ENCODE measurements at places on chromosomes 1 and 21.
A peak's percentile ranks its signal among the peaks of the same experiment; 100 is the strongest.

DNA sequence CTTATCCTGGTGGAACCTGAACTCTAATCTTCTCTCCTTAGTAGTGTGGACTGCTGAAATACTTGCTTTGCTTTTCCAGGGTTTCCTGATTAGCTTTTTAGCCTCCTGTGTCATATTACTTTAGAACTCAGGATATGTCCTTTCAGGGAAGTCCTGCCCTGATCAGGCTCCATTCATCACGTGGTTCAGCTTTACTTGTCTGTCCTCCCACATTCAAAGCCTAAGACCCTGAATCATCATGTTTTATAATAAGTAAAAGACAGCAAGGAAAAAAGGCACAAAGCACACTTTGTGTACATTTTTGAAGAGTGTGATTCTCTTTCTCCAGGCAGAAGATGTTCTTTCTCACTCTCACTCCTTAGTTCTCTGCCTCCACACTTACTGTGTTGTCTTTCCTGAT lies 70.6 kb downstream of the PATJ start:
- no peak for ATAC-seq

DNA sequence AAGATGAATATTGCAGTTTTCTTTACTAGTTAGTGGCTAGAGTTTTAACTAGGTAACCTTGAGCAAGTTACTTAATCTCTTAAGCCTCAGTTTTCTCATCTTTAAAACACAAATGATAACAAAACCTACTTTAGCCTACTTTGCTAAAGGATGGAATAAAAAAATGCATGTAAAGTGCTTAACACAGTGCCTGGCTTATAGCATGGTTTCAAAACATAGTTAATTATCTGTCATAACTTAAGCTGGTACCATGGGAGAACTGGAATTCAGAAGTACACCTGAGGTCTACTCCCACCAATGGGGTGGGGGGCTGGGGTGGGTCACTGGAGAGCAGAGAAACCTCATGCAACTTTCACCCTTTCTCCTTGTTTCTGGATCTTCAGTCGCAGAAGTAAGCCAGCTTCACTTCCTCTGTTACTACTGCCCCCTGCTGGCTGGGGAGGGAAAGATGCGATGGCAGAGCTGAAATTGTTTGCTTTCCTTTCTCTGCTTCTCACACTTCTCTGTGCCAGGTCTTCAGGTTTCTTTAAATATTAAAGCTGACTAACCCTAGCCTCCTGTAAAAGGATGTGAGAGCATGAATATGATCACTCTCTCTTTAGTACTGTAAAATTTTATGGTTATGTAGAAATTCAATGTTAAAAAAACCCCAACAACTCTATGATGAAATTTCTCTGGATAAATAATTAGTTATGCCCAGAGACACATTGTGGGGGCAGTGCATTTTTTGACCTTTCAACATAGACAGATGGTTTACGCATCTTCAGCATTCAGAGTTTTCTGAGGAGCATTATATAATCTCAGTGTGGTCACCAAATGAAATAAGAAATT lies 324.2 kb downstream of the HLX start:
- peak; percentile 66 for ATAC-seq

DNA sequence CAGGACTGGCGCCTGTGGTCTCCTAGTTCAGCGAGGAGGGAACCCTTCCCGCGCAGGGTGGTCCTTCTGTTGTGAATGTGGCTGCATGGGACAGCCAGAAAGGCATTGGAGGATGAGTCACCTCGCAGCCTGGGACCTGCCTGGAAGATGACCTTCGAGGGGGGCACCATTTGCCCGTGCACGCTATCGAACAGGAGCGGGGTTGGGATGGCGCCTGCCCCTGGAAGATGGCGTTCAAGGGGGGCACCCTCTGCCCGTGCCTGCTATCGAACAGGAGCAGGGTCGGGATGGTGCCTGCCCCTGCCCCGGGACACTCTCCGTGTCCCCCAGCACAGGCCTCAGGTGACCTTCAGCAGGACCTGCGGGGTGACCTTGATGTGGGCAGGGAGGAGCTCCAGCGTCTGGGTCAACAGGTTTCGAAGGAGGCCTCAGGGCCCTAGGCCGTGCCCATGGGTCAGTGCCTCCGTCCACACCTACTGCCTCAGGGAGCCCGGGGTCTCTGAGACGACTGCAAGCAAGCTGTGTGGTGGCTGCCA lies 1.7 kb upstream of the ACTRT2 start:
- no peak for ATAC-seq

DNA sequence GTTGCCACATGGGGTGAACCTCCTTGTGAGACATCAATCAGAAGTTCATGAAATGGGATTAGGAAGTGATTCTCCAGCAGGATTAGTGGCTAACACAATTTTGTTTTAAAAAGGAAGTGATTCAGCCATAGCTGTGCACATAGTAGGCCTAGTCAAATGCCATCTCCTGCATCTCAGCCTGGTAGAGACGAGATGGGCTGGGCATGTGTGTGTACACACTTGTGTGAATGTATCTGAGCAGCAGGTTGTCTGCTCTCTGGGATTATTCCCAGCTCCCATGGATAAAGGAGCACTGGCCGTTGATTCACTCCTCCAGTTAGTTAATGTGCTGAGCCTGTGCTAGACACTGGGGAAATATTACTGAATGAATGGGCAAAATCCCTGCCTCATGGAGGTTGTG lies 2.0 kb downstream of the FOXE3 start:
- ATAC-seq: no peak

DNA sequence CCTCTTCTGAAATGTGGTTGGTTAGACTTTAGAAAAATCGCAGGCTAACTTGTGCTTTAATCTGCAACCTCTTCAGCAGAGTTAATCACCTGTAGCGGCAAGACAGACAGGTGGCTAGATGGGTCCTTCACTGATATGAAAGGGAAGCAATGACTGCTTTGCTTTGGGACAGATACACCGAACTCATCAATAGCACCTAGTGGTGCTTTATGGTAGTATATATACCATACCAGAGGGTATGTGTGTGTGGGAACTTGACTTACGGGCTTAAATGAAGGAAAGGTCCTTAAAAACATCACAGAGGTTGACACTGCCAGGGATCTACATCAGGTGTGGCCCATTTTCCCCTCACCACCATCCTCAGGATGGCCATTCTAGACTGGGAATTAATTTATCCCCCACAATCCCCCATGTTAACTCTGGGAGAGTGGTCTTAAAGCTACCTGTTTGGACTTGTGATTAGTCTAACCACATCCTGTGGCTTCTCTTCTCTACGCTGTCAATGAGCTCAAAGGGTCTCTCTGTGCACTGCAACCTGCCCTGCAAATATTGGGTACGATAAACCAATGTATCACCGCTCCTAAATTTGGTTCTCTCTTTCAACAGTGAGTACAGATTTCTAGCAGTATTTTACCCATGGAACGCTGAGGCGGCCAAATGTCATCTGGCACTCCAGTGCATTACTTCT lies 162.7 kb downstream of the SIPA1L2 start:
- ATAC-seq: no peak

- ATAC-seq: no peak
Observed at GRCh38 chr1:7280347-7280960, 490.6 kb upstream of the VAMP3 start.

DNA sequence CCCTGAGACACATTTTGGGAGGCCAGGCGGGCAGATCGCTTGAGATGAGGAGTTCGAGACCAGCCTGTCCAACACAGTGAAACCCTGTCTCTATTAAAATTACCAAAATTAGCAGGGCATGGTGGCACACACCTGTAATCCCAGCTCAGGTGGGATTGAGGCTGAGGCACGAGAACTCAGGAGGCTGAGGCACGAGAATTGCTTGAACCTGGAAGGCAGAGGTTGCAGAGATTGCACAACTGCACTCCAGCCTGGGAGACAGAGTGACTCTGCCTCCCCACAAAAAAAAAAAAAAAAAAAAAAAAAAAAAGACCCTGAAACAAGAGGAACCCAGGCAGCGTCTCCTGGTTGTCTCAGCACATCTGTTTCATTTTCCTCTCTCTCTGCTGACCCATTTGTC lies 24.2 kb downstream of the PGM1 start:
- ATAC-seq: no peak
